Posterior vena cava (tissue), 2 donors: ENCODE measurements at places on chromosomes 3 and 15.

- no peak for DNase-seq
Observed at GRCh38 chr3:173411375-173411973, 13.9 kb downstream of the NLGN1 start.

DNA sequence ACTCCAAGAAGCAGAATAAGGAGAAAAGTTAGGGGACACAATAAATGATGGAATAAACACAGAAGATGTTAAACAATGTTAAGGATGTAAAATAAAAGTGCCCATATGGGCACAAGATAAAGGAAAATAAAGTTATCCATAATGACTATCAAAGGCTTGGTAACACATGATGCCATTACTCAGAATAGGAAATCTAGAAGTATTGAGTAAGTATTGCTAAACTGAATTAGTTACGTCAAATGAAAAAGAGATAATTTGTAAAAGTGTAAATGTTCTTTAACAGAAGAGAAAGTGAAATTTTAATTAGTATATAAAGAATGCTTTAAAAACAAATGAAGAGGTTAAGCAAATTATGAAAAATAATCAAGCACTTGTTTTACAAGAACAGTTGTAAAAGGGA is 6.7 kb downstream of the COPS2 start:
- DNase-seq, result no peak

DNA sequence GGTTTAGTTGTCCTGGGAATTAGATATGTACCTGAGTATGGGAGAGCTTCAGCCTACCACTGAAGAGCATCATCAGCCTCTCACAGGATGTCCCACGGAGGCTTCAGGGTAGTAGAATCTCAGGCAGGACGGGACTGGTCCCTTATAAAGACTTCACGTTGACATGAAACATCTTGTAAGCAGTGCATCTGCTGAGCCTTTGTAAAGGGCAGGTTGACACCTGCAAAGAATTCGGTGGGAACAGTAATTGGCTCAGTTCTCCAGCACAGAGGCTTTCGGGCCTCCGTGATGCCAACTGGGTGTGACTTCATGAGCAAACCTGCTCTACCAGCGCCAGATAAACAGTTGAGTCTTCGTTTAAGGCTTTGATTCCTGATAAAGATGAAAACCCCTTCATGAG is 26.9 kb upstream of the AVEN start:
- no peak for DNase-seq

DNA sequence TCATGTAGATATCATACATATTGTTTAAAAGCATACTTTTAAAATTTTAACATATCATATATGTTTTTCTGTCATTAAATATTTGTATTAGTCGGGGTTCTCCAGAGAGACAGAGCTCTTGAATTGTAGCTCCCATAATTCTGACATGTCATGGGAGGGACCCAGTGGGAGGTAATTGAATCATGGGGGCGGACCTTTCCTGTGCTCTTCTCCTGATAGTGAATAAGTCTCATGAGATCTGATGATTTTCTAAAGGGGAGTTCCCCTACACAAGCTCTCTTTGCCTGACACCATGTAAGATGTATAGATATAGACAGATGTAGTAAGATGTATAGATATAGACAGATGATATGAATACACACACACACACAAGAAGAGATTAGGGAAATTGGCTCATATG is 161.2 kb upstream of the ABI3BP start:
- DNase-seq, result no peak

GRCh38 chr3:193998123-193998448 is 137.9 kb upstream of the HES1 start:
- DNase-seq, result no peak

GRCh38 chr15:62382046-62382445 is 217.0 kb upstream of the C2CD4B start:
- no peak for DNase-seq

GRCh38 chr3:132662212-132662611 is 2.1 kb downstream of the UBA5 start:
- no peak for DNase-seq

GRCh38 chr3:172157564-172158258 is 118.3 kb downstream of the FNDC3B start:
- no peak for DNase-seq
